Prostate gland (tissue), 2 donors: ENCODE measurements at places on chromosomes 12 and 14. TPM values are rescaled to one million over a fixed set of nuclear protein-coding genes. Genes with fewer than 3 reads are reported as not detected.

Gene RIN3
- total RNA-seq, result 41.6 TPM

Gene MYL2
- not detected for total RNA-seq

Gene TMEM179
- total RNA-seq, result 6.0 TPM

Gene CIROP
- not detected for total RNA-seq

Gene CARMIL3
- total RNA-seq, result 3.9 TPM

Gene C3AR1
- total RNA-seq, result 3.4 TPM

DNA sequence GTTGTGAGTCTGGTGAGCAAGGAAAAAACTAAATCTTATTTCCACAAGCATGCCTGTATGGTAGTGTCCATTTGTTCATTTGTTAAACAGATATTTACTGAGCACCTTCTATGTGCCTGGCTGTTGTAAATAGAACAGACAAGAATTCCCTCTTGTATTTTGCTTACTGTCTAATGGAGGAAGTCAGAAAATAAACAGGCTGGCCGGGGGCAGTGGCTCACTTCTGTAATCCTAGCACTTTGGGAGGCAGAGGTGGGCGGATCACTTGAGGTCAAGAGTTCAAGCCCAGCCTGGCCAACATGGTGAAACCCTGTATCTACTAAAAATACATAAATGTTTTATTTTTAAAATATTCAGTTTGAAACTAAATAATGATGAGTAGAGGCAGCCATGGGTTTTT lies 79.3 kb downstream of the GTF2A1 start:
- no peak overlapping the region for H3K27ac ChIP-seq
- H3K36me3 ChIP-seq, result no peaks in the 10 kb centered on the region
- H3K27me3 ChIP-seq, result no peaks in the 10 kb centered on the region
- no peak for DNase-seq
- no peak overlapping the region for H3K4me3 ChIP-seq

DNA sequence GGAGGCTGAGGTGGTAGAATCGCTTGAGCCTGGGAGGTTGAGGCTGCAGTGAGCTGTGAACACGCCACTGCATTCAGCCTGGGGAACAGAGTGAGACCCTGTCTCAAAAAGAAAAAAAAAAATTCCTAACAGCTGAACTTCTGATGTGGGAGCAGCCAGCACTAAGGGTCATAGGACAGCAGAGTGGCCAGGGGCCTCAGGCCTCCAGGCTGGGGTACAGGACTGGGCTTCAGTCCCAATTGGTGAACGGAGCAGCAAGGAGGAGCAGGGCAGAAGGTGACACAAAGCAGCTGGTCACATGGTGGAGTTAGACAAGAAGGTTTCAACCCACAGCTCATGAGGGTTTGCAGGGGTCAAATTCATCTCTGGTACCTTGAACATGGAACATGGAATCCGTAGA lies 40.8 kb upstream of the NRXN3 start:
- DNase-seq, result no peak
- no peak overlapping the region for H3K27ac ChIP-seq
- no peak overlapping the region for H3K4me3 ChIP-seq
- no peaks in the 10 kb centered on the region for H3K27me3 ChIP-seq
- no peaks in the 10 kb centered on the region for H3K4me1 ChIP-seq

GRCh38 chr12:19451196-19451595 lies 11.9 kb downstream of the AEBP2 start:
- H3K27ac ChIP-seq, result no peak overlapping the region
- no peaks in the 10 kb centered on the region for H3K4me1 ChIP-seq
- no peaks in the 10 kb centered on the region for H3K36me3 ChIP-seq
- no peak overlapping the region for H3K4me3 ChIP-seq
- no peaks in the 10 kb centered on the region for H3K27me3 ChIP-seq

- no peaks in the 10 kb centered on the region for H3K36me3 ChIP-seq
- no peaks in the 10 kb centered on the region for H3K27me3 ChIP-seq
- DNase-seq, result no peak
- no peak overlapping the region for H3K4me3 ChIP-seq
- no peaks in the 10 kb centered on the region for H3K4me1 ChIP-seq
Measured at GRCh38 chr12:43655586-43655985, 103.0 kb downstream of the PUS7L start.

DNA sequence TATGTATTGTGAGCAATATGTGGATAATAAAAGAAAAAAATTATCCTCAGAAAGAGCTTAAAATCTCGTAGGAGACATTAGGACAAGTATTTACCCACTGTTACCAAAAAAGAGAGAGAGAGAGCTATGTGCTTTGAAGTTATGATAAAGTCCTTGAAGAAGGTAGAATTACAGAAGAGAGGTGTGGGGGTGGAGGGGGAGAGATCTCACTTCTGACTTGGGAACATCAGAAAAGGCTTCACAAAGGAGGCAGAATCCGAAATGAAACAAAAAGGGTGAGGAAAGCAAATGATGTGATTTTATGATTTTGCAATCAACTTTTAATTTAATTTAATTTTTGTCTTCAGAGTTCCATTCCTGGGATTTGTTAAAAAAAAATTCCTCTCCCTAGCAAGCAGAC lies 311.8 kb upstream of the ATP2B1 start:
- no peaks in the 10 kb centered on the region for H3K36me3 ChIP-seq
- no peak for DNase-seq
- H3K27me3 ChIP-seq, result no peaks in the 10 kb centered on the region
- no peaks in the 10 kb centered on the region for H3K4me1 ChIP-seq
- H3K27ac ChIP-seq, result no peak overlapping the region

DNA sequence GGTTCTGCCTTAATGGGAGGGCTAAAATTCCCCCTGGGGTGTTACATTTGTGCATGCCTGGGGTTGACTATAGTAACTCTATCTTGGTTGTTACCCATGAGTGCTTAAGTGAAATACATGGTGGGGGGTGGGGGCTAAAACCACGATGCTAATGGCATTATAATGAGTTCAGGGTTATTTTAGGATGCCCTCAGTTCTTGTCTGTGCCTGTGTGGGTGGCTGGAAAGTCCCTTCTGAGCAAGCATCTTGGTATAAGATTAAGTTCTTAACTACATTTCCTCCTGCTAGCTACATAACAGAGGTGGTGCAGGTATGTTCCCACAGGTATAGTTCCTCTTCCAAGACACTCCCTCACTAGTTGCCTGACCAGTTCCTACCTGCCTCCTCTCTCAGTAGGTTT lies 822.3 kb downstream of the LRFN5 start:
- H3K4me1 ChIP-seq, result no peaks in the 10 kb centered on the region
- no peaks in the 10 kb centered on the region for H3K36me3 ChIP-seq
- no peaks in the 10 kb centered on the region for H3K27me3 ChIP-seq
- no peak for DNase-seq
- no peak overlapping the region for H3K4me3 ChIP-seq
- no peak overlapping the region for H3K27ac ChIP-seq

GRCh38 chr12:20602641-20603391 lies 92.3 kb upstream of the SLCO1C1 start:
- no peak overlapping the region for H3K4me3 ChIP-seq
- no peak for DNase-seq
- no peaks in the 10 kb centered on the region for H3K36me3 ChIP-seq
- no peaks in the 10 kb centered on the region for H3K27me3 ChIP-seq

DNA sequence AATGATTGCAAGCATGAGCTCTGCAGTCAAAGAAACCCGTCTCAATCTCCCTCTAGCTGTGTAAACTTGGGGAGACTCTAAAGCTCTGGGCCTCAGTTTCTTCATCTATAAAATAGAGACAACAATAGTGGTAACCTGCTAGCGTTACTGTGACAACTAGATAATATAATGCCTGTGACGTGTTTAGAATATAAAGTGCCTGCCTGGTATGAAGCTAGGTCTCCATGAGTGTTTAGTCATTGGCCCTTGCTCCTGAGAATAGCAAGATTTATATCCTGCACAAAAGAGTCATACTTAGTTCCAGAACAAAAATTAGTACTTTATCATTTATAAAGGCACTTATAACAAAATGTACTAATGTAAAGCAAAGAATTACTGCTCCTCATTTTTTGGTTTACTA lies 8.8 kb upstream of the DCP1B start:
- H3K36me3 ChIP-seq, result no peaks in the 10 kb centered on the region
- no peaks in the 10 kb centered on the region for H3K4me1 ChIP-seq
- DNase-seq, result no peak
- no peak overlapping the region for H3K4me3 ChIP-seq

DNA sequence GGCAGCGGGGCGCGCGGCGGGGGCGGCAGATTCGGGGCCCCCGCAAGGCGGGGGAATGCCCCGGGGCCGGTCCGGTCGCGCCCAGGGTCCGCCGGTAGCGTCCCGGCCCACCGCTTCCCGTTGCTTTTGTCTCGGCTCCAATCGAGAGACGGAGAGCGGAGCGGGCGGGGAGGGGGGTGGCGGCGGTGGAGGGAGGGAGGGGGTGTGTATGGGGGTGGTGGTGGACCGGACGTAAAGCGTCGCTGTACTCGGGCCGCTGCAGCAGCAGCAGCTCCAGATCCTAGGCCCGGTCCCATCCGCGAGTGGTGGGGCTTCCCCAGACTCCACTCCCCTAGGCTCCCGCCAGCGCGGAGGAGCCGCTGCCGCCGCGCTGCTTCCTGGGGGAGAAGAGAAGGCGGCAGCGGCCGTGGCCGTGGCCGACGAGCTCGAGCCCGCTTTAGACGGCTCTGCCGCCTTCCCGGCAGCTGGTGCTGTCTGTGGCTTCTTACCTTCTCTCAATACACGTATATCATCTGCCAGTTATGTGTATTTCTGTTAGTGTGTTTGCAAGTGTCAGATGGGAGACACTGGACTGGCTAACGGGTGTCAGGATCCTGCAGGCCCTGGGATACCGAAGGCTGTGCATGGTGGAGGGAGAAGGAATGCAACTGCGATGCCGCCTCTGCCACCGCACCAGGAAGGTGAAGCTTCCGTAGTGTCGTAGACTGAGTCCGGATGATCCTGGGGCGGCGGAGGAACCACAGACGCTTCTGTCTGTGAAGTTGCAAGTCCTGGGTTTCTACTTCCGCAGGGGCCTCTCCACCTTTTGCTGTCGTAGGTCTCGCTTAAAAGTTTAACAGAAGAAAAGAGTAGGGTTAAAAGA lies 508 bp downstream of the CNOT2 start:
- no peaks in the 10 kb centered on the region for H3K4me1 ChIP-seq
- no peaks in the 10 kb centered on the region for H3K27me3 ChIP-seq
- peak overlapping the region; percentile 96 for H3K27ac ChIP-seq
- peak; percentile 65 for DNase-seq
- peak overlapping the region; percentile 88 for H3K4me3 ChIP-seq

DNA sequence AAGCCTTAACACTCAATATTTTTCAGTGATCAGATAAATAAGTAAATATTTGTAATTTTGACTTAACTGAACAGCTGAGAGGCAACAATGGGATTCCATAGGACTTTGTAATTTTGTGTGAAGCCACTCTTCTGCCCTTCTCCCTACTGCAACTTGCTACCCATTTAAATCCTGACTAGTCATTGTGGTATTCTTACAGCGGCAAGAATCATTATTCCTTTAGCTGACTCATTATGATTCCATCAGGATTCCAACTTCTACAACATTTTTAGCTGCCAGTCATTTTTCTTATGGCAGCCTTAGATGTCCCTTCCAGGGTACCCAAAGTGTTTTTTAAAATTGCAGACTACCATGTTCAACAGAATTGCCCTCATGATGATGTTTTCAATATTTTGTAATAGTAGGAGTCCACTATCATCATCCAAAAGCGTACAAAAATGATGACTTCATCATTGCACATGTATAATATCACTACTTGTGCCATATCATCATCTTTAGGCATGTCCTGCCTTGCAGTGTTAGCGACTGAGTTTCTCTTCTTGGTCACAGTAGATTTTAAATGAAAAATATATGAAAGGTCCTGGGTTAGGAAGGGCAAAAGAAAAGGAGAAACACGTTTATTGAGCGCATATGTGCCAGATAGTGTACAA lies 5.1 kb upstream of the MAGOHB start:
- no peak overlapping the region for H3K4me3 ChIP-seq
- no peaks in the 10 kb centered on the region for H3K27me3 ChIP-seq
- H3K27ac ChIP-seq, result no peak overlapping the region
- DNase-seq, result no peak
- H3K4me1 ChIP-seq, result no peaks in the 10 kb centered on the region
- no peaks in the 10 kb centered on the region for H3K36me3 ChIP-seq

GRCh38 chr12:122183588-122183940 lies 641 bp downstream of the LRRC43 start:
- H3K27ac ChIP-seq, result no peak overlapping the region
- no peaks in the 10 kb centered on the region for H3K27me3 ChIP-seq
- no peak for DNase-seq
- H3K4me3 ChIP-seq, result peak overlapping the region; percentile 48
- H3K4me1 ChIP-seq, result no peaks in the 10 kb centered on the region

DNA sequence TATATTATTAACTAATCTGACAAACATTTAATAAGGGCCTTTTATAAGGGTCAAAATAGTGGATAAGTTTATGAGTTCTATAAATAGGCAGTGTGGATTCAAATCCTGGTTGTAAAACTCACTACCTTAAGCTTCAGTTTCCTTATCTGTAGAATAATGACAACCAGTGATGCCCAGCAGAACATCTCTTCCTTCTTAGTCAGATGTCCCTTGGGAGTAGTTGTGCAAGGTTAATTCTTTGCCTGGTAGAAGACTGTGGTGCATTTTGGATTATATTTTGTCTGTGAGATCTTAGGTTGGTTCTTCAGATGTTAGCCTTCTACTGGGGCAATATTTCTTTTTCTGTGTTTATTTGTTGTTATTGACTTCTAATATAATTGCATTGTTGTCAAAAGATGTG lies 59.5 kb downstream of the ARID2 start:
- no peaks in the 10 kb centered on the region for H3K4me1 ChIP-seq
- no peak overlapping the region for H3K27ac ChIP-seq
- no peaks in the 10 kb centered on the region for H3K27me3 ChIP-seq
- no peak for DNase-seq
- no peak overlapping the region for H3K4me3 ChIP-seq
- H3K36me3 ChIP-seq, result no peaks in the 10 kb centered on the region

GRCh38 chr12:100043631-100044030 lies 58.9 kb upstream of the ANKS1B start:
- no peak for DNase-seq
- H3K4me1 ChIP-seq, result no peaks in the 10 kb centered on the region
- no peaks in the 10 kb centered on the region for H3K36me3 ChIP-seq

DNA sequence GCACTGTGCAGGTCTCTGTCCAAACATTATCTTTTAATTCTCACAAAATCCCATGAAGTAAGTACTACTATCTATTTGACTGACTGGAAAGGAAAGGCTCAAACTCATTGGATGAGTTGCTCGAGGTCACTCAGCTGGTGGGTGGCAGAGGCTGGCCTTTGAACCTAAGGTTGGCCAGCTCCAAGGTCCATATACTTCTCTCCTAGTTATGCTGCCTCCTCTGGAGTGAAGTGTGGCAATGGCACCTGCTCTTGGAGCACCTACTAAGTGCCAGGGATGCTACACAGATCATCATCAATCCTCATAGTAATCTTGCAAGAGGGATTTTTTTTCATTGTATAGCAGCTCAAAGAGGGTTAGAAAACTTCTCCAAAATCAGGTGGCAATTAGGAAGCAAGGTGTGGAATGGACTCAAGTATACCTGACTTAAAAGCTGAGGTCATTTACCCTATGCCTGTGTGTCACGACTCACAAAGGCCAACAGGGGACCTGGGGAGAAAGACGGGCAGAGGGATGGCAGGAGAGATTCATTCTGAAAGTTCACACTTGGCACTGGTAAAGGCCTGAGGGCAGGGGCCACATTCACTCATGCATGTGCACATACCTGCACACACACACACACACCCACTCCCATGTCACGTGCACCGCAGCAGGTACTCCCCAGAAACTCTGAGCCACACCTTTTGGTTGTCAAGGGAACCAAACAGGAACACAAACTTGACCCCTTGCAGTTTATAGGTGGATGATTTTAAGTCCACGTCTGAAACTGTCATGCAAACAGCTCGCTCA lies 146.4 kb downstream of the FOXN3 start:
- no peaks in the 10 kb centered on the region for H3K27me3 ChIP-seq
- no peaks in the 10 kb centered on the region for H3K36me3 ChIP-seq
- no peak overlapping the region for H3K4me3 ChIP-seq
